ENCODE measurements at places on chromosomes 1 and 21.

- peak; percentile 47 for DNase-seq
Observed at GRCh38 chr1:40014812-40015594, 25.5 kb upstream of the CAP1 start.

GRCh38 chr1:92486251-92487077 lies at the start of gene GFI1:
TSS of gene GFI1 (minus strand) at chr1:92486925. CDS start at chr1:92483487, 3,438 bp downstream.
- no peak for DNase-seq

GRCh38 chr1:17310068-17310640 lies 2.2 kb downstream of the PADI4 start:
- no peak for DNase-seq

- no peak for DNase-seq
Observed at GRCh38 chr1:119866451-119866850, 29.9 kb downstream of the ADAM30 start.

DNA sequence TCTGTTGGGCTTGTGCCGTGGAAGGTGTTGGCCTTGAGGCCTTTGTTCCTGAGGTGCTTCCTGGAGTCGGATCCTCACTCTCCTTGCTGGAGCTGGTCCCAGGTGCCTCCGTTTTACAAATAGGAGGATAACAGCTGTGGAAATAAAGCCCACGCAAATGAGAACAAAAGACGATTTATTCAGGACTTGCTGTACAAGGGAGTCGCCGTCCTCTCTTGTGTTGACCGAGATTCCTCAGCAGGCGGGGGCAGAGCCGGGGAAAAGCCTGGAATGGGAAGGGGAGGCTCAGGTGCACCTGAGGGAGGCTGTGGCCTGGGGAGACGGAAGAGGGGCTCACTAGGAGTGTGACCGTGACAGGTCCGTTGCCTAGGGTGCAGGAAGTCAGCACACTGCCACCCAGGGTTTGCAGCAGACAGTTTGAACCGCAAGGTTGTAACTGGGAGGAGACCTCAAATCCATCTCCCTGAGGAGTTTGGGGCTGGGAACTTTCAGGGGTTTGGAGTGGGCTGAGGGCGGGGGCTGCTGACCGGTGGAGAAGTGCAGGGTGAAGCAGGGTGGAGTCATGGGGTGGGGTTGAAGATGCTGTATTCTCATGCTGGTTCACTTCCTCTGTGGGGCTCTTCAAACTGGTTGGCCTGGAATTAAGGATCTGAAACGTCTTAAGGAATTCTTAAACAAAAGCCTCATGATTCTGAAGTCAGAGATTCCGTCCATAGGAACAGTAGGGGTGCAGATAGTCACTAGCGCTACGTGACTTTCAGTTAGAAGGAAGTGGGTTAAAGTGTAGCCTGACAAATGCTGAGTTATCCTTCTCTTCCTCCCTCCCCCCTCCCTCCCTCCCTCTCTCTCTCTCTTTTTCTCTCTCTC lies 2.6 kb upstream of the CSTB start:
- no peak for DNase-seq

GRCh38 chr1:156367383-156368156 lies 1.4 kb upstream of the RHBG start:
- DNase-seq, result no peak

- DNase-seq, result no peak
Observed at GRCh38 chr1:24984300-24984699, 54.2 kb upstream of the RUNX3 start.

DNA sequence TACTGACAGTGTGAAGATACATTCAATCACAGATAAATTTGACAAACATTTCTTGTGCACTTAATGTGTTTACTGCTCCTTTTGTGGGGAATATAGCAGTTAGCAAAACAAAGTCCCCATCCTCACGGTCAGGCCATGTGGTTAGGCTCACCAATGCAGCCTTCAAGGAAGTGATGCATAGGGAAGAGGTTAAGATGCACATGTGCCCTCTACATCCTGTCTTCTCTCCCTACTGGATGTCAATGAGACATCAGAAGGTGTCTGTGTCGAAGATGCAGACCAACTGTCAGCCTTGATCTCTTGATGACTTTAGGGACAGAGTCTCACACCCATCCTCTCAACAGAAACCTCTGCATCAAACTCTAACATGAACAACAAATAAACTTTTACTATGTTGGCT lies 78.7 kb downstream of the FH start:
- DNase-seq, result peak; percentile 20

- DNase-seq, result peak; percentile 49
Observed at GRCh38 chr1:226603022-226603857, 54.7 kb downstream of the STUM start.

DNA sequence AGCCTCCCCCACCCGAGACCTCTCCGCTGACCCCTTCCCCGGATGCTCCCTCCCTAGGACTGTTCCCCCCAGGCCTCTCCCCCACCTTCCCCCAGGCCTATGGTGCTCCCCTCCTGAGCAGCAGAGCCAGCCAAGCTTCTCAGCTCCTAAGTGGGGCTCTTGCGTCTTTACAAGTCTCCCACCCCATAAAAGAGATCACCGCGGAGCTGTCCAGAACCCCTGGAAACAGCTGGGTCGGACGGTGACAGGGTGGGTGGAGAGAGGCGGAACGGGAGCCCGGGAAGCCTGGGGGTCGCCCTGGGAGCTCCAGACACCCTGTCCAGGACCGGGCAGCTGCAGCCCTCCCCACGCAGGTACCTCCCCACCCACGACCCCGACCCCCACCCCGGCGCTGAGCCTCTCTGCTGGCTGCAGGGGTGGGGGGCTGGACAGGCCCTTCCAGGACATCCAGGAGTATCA lies 61.2 kb downstream of the WNT9A start:
- DNase-seq, result no peak

- no peak for DNase-seq
Observed at GRCh38 chr1:207669528-207670009, 24.6 kb downstream of the CR1L start.

DNA sequence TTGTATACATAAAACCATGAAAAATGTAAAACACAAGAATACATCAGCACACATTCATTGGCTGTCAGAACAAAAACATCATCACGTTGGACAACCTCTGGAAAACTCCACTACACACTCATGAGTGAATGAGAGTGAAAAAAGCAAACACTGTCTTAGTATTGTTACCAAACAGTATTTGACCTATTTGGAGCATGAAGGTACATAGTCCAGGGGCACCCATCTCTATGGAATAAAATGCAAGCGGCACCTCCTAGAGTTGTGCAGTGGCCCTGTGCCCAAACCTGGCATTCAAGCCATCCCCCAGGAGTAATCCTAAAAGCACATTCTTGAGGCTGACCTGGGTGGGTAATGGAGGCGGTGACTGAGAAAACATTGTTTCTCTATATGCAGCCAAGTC lies 67.0 kb upstream of the SOD1 start:
- DNase-seq, result no peak

DNA sequence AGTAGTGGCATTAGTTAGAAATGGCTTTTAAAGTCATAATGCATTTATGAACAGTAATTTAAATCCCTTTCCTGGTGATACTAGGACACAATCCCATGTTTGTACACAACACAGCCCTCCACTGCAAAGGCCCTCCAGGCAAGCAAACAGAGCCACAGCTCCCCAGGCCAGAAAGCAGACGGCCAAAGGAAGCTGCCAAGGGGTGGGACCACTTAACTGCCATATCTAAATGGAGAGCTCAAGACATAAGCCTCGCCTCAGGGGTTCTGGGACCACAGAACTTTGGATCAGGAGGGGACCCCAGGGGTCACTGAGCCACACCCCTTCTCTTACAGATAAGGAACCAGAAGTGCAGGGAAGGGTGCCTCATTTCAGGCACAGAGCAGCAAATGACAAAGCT lies 189.7 kb downstream of the KCNH1 start:
- no peak for DNase-seq

- DNase-seq, result peak; percentile 41
Observed at GRCh38 chr1:170461762-170462384, 70.1 kb upstream of the GORAB start.

GRCh38 chr21:29719521-29719920 lies 220.3 kb downstream of the GRIK1 start:
- no peak for DNase-seq

DNA sequence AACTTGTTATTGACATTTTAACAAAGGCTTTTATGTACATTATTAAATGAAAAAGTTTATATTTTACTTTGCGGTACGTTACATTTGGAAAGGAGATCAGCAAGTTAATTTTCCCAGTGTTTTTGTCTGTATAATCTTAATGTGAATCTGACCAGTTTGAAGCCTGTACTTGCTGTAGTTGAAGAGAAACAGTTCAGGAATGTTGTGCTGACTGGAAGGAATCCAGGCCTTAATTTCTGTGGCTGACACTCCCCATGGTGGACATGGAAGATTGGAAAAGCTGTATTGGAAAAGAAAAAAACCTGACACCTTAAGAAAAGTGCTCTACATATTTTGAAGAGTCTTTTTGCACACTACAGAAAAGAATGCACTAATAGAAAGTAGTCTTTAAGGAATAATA lies 15.5 kb downstream of the LEPR start:
- no peak for DNase-seq

GRCh38 chr1:115732316-115732715 lies 36.2 kb downstream of the CASQ2 start:
- no peak for DNase-seq

DNA sequence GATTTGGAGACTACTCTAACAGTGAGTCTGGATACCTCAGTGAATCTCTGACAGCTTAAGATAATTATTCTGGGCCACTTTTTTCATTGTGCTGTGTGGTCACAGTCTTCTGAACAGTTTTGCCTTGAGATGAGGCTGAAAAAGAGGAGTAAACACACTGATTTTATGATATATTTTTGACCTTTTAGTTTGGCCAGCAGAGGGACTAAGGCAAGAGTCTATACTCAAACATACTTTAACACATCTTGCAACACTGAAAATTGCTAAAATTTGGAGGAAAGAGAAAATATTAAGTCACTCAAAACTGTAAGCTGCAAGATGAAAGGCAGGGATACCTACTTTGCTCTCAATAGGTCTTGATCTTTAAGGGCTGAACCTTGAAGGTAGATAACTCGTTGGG lies 182.7 kb downstream of the KCNT2 start:
- DNase-seq, result no peak

DNA sequence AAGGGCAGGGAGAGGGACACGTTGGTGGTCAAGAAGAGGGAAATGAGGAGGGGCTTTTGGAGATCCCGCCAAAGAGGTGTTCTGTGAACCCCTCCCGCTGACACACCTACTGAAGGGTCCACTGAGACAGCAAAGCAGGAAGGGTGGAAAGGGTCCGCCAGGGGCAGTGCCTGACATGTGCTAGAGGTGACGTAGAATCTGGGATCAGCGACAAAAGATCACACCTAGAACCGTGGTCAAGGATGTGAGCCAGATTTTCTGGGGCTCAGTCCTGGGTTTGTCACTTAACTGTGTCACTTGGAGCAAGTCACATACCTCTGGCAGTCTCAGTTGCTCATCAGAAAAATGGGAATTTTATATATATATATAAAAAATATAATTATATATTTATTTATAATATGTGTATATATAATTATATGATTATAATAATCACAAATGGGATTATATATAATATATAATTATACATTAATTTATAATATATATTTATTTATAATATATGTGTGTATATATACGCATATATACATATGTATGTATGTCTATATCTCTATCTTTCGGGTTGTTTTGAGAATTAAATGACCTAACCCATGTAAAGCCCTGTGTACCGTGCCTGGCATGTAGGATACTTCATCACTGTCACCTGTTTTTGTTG lies 35.0 kb upstream of the ATP5PO start:
- no peak for DNase-seq

DNA sequence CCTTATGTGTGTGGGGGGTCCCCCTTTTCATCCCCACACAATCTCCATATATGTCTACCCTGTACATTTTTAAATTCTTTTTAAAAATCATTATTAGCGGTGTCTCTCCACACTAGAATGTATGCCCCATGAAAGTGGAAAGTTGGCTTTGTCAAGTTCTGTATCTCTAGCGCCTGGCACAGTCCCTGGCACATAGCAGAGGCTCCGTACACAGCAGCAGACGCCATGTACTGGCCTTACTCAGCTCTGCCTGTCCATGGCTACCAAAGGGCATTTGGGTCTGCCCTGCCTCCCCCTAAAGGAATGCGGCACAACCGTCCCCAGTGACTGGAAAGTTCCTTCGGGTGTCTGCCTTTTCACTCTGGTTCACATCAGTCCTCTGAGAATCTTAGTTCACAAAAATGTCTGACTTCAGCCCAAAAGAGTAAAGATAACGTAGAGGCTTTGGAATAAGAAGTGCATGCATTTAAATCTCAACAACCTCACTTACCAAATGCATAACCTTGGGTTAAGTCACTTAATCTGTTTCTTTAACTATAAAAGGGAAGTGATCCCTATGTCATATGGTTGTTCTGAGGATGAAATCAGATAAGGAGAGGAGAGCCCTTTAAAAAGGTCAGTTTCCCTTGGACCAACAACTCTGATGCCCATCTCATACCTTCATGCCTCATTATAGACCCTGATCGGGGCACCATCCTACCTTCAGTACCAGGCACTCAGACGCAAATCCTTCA lies 61.1 kb downstream of the CD46 start:
- no peak for DNase-seq

DNA sequence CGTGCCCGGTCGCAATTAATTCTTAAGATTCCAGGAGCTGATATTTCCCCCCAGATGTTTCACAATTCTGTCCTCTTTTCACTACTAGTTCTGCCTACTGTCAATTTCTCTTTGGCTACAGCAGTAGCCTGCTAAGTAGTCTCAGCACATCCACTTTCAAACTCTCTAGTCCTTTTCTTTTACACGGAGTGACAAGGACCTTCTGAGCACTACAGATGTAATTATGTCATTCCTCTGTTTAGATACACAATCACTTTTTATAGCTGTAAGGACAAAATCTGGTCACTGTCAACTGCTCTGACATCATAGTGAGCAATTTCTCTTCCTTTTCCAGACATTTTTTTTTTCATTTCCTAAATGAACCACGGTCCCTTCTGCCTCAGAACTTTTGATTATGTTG lies 421.7 kb upstream of the CHRM3 start:
- DNase-seq, result no peak

DNA sequence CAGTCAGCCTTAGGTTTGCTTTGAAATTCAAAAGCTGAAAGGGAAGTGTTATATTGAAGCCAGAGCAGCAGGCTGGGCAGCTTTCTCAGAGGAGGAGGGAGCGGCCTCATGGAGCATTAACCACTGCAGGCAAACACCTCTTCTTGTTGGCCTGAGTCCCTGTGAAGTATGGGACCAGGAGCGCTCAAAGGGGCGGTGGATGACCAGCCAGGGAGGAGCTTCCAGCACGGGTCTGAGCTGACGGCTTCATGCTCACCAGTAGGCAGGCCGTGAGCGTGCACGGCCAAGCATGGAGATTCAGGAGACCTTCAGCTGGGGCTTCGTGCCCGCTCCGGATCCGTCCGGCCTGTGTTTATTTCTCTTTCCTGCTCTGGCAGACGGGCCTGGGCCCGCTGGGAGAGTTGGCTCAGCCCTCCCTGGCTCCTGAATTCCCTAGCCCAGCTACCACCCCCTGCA lies 245.2 kb downstream of the TRABD2B start:
- DNase-seq, result no peak

- DNase-seq, result no peak
Observed at GRCh38 chr1:172279939-172280636, 140.4 kb upstream of the C1orf105 start.

- no peak for DNase-seq
Observed at GRCh38 chr1:51559064-51559500, 40.0 kb upstream of the EPS15 start.

All from HFF-Myc (cell line).